ENCODE measurements at places on chromosomes 2 and 18. TPM values are rescaled to one million over a fixed set of nuclear protein-coding genes. Genes with fewer than 3 reads are reported as not detected.
A peak's percentile ranks its signal among the peaks of the same experiment; 100 is the strongest.

EIF2AK2 gene
- total RNA-seq, result 31.8 TPM

ALPG gene
- not detected for total RNA-seq

RAPH1 gene
- total RNA-seq, result 59.6 TPM

AQP4 gene
- total RNA-seq, result 61.8 TPM

MYL1 gene
- total RNA-seq, result not detected

GORASP2 gene
- total RNA-seq, result 14.7 TPM

DNA sequence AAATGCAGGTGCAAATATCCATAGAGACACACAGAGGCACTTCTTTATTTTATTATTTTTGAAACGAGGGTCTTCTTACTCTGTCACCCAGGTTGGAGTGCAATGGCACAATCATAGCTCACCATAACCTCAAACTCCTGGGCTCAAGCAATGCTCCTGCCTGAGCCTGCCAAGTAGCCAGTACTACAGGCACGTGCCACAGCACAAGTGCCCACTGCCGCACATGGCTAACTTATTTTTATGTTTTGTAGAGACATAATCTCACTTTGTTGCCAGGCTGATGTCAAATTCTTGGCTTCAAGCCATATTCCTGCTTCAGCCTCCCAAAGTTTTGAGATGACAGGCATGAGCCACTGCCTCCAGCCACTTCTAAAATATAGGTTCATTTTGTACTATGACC is 537.6 kb downstream of the THSD7B start:
- DNase-seq, result no peak

DNA sequence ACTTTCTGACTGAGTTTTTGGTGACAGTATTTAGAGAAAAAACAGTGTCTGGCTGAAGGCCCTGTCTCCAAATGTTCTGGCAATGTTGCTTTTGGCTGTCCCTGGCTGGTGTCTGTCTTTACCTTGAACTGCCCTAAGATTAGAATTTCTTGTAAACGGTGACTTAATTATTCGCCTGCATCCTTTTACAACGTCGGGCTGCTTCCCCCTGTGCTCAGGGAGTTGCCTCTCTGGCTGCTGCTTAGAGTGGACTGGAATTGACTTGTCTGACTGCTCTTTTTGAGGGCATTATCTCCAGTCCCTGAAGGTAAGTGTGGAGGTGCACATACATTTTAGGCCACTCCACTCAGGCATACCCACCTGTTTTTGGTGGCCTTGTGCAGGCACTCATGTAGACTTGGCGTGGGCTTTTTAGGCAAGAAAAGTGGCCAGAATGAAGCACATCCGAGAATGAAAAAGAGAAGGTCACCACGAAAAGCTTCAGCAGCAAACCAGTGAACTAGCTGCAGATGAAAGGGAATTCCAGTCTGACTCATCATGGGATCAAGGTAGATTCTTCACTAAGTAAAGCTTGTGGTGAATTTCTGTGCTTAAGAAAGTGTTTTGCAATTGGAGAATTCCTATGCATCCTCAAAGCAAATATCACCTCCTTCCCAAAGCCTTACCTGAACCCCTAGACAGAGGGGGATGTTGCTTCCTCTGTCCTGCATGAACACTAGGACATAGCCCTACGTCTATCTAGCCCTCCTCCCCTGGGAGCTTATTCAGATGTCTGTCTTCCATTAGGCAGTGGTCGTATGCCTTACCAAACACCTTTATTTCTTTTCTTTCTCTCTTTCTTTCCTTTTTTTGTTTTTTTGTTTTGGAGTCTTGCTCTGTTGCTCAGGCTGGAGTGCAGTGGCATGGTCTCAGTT is 230.3 kb upstream of the TRIB2 start:
- no peak for DNase-seq

DNA sequence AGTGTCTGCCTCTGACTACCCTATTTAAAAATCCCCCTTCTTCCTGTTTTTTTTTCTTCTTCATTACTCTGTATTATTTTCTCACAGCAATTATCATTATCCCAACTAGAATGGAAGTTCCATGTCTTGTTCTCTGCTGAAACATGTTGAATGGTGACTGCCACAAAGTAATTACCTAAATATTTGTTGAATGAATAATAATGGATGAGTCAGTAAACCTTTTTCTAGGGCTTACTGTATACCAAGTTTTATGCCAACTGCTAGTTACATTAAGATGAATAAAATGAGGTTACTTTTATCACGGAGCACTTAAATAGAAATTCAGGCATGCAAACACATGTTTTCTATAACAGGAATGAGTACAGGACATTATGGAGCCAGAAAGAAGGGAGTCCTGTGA is 490.6 kb downstream of the THSD7B start:
- no peak for DNase-seq

- DNase-seq, result no peak
These were observed 541.7 kb upstream of the RAB6C start for GRCh38 chr2:129437725-129438124.

DNA sequence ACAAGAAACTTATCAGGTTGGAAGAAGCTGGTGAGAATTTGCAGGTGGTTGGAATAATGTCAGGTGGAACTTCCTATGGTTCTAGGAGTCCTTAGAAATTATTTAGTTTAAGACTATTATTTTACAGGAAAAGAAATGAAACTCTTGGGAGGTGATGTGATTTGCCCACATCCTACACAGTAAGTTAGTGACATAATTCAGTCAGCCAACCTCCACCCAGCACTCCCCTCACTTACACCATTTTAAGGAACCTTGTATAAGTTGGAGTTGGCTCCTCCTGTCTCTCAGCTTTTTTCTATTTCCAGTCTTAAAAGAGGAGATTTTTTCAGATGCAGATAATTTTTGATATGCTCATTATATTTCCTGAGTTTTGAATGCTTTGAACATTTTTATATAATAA is 86.4 kb downstream of the SKA1 start:
- no peak for DNase-seq

DNA sequence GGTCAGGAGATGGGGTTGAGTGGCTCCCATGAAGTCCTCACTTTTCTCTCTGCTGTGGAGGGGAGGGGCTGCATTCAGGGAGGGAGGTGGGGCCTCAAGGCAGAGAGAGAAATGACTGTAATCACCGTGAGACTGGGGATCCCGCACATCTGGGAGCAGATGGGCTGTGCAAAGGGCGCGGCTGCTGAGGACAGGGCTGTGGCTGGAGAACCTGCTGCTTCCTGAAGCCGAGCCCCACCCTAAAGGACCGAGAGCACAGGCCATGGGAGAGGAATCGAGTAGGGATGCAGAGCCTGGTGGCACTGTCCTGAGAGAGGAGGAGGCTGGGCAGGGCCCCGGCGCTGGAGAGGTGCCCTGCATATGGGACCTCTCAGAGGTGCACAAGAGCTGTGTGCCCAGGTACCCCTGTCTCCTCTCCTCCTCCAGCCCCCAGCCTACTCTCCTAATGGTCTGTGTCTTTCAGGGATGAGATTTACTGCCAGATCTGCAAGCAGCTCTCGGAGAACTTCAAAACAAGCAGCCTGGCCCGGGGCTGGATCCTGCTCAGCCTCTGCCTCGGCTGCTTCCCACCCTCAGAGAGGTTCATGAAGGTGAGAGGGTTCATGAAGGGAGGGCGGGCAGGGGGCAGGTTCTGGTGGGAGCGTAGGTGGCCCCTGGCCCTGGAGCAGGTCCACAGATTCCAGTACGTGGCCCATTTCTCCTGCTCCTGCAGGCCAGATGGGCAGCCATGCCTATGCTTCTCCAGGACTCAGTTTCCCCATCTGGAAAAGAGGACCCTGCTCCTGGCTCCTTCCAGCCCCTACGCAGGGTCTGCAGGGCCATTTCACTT is 25.9 kb upstream of the GPR17 start:
- DNase-seq, result peak; percentile 18

DNA sequence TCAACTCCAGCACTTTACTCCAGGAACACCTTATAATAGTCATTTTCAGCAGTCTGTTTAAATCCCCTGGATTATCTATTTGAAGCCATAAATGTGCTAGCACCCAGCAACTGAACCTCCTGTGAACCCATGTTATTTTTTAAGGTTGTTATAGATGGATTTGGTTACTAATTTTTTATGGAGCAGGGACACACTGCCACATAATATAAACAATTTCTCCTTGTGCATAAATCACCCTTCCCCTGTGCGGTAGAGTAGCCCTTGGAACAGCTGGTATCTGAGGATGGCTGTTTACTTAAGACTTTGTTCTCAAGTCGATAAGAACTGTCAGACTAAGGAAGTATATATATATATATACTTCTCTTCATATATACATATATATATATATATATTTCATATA is 367.4 kb downstream of the EPHA4 start:
- no peak for DNase-seq

DNA sequence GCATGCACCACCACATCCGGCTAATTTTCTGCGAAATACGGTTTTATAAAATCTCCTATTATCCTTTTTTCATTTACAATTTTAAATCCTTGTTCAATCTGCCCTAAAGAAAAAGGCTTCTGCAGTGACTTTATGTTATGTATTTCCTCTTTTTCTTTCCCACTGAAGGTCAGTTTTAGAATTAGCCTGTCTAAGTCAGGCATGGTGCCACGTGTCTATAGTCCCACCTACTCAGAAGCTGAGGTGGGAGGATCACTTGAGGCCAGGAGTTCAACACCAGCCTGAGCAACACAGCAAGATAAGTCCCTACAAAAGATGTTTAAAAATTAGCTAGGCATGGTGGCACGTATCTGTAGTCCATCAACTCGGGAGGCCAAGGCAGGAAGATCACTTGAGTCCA is 39.8 kb upstream of the TNFRSF11A start:
- DNase-seq, result no peak

- DNase-seq, result no peak
These were observed 409.9 kb downstream of the SETBP1 start for GRCh38 chr18:45090526-45091140.

DNA sequence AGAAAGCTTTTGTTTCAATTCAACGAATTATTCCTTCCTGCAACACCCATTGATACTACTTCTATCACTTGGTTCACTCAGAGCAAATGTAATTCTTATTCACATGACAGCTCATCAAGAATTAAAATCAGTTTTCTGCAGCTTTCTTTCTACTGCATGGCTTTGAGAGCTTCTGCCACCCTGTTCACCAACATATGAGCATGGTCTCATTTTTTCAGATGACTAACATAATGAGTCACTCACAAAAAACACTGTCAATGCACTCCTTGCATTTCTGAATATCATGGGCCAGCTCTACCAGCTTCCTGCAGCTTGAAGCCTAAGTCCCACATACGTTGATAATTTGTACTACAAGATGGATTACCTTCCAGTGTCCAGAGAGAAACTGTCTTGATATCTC is 342.9 kb downstream of the LRATD1 start:
- no peak for DNase-seq

DNA sequence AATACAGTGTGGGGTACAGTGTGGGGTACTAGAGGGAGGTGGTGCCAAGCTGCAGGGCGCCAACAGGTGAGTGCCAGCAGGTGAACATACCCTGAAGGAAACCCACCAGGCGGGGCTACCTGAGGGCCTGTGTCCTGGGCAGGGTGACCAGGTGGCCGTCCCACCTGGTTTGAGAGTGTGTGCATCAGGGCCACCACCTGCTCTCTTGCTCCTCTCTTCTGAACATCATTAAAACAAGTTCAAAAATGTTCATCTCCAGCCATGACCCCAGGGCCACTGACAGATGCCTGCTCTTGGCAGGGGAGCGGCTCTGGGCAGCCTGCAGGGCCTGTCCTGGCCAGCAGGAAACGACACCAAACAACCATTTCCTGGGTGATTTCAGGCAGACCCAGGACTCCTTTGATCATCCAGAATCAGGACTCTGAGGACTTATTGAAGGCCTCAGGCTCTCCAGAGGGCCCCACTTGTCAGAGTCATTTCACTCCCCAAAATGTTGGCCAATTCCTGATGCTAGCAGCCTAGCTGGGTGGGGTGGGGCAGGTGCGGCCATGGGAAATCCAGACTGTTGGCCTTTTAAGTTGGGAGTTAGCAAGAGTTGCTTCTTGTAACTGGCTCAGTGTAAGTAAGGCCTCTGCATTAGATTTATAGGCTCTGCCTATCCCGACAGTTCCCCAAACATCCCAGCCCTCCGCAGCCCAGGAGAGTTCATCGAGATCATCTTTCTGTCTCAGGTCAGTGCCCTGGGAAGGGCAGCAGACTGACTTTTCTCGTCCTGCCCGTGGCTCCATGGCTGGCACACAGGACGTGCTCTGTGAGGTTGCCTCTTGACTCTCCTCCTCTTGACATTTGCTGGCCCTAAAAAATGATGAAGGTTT is 111.5 kb upstream of the ZNF236 start:
- DNase-seq, result no peak

GRCh38 chr2:68414876-68415275 is 49.8 kb downstream of the PLEK start:
- DNase-seq, result no peak
